Stimulated activated CD4-positive, alpha-beta T cell treated with anti-CD3 and anti-CD28 coated beads, Interleukin-15, amount 100 ng/mL, for 1 hour (primary cell): ENCODE measurements at places on chromosomes 2 and 18.

GRCh38 chr2:202165945-202166344 is 72.5 kb downstream of the SUMO1 start:
- no peak for DNase-seq

DNA sequence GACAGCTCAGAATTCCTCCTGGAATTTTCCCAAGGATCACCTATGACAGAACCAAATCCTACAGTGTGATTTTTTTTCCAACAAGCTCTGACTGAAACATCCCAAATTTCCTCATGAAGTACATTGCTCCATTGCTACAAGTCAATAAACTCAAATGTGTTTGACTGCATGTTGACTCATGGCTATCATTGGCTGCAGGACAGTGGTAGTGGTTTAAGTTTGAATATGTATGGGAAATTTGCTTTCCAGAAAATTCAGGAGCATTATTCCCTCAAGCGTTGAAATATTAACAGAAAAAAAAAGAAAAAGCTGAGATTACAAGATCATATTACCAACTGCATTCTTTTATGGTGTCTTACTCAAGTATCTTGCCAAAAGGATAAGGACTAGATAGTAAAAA is 402.8 kb upstream of the DSEL start:
- DNase-seq, result no peak

GRCh38 chr2:146764301-146764700 is 1080.5 kb upstream of the ACVR2A start:
- DNase-seq, result no peak

GRCh38 chr2:71851094-71851750 is 296.4 kb downstream of the CYP26B1 start:
- no peak for DNase-seq

GRCh38 chr2:85511008-85511811 is 27.8 kb upstream of the MAT2A start:
- no peak for DNase-seq

GRCh38 chr2:56185101-56185581 is 1.4 kb downstream of the CCDC85A start:
- DNase-seq, result no peak

DNA sequence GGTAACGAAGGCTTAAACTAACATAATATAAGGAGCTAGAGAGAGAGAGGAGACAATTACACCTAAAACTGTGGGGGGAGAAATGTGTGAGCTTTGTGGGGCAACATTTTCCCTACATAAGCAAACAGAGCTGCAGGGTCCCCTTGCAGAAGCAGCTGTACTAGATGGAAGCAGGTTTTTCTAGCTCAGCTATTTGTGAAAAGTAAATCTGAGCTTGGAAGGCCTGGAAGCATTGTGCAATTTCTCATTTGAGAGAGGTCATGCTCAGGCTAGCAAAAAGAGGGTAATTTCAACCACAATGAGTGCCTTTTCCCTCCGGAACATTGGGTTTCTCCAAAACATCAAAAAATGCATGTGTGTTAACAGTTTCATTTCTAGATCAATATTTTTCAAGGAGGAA is 130.0 kb downstream of the ARL4C start:
- DNase-seq, result no peak

- no peak for DNase-seq
Observed at GRCh38 chr2:110107092-110108079, 8.2 kb downstream of the MALL start.
